ENCODE measurements at places on chromosomes 11 and 22. TPM values are rescaled to one million over a fixed set of nuclear protein-coding genes. Genes with fewer than 3 reads are reported as not detected.

- DNase-seq: no peak
These were observed 1112.0 kb upstream of the CCDC90B start for GRCh38 chr11:84398017-84398626.

DNA sequence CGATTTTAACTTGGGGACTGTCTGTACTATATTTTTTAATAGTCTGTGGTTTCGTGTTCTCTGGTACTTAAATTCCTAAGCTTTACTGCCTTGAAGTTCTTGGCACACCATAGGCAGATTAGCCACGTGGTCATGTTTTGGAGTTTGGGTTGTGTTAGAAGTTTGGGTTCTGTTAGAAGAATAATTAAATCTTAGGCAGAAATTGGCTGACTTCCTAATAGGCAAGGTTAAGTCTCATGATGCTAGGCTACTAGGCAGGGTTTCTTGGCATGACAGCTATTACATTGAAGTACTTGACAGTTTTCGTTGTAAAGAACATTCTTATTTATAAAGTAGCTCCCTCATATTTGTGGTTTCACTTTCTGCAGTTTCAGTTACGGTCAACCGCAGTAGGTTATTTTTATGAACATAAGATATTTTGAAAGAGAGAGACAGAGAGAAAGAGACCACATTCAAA lies 30.0 kb upstream of the MMP7 start:
- no peak for DNase-seq

DNA sequence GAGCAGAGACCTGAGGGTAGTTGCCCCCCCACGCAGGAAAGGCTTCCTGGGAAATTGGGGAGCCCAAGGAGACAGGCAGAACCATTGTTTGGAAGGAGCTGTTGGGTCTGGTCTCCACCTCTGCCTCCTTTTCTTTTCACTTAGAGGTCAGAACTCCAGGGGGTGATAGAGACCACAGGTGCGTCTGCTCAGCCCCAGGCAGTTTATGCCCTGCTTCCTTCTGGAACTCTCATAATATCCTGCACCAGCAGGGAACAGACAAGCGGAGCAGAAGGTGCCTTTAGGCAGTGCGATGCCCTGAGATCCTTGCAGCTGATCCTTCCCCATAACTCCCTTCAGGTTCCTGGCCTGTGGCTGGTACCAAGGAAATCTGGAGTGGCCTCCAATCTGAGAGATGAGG lies 120.2 kb downstream of the NECTIN1 start:
- no peak for DNase-seq

SORL1 gene
- 3.7 TPM for total RNA-seq

MYO18B gene
- 184 TPM for total RNA-seq

DNA sequence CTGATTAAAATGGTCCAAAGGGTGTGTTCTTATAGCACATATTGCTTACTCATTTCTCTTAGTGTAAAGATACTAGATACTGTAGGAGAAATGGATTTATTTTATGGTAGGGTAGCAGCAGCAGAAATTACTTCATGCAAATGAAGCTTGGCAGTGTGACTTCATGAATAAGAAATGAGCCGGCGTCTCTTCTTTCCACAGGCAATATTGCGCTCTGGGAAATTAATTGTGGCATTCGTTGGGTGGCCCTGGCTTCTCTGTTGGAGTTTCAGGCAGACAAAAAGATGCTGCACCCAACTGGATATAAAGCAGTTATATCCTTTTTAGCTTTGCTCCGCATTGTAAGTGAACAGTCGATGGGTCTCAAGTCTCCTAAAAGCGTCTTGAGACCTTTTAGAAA lies 211.0 kb upstream of the NAV2 start:
- no peak for DNase-seq

OR10D3 gene
- total RNA-seq: not detected

- DNase-seq: peak; percentile 31
These were observed 15.6 kb upstream of the FXYD2 start for GRCh38 chr11:117839936-117840813.

DNA sequence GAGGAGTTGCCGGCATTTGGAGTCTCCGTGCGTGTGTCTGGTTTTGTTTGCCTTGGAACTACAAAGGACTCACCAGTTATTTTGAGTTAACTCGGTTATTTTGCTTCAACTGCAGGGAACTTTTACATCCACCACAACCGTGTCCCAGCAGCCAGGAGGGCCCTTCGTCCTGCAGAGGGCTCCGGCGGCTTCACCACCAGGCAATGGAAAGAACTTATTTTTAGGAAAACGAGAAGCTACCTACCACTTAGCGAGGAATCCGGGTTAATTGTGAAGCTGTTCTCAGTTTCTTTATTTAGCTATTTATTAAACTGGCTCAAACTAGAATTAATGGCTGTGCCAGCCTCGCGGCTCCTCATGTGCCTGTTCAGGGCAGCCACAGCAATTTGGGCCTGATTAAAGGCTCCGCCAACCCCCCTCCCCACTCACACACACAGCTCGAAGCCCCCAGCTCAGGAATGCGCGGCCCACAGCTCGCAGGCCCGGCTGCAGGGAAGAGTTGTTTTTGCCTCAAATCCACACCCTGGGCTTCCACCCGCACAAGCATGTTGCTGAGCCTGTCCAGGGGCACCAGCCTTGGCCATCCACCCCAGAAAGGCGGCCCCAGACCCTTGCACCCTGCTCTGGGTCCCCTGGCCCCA lies 55.9 kb upstream of the FGF3 start:
- DNase-seq: no peak

ZNF215 gene
- total RNA-seq: 0.64 TPM

DNA sequence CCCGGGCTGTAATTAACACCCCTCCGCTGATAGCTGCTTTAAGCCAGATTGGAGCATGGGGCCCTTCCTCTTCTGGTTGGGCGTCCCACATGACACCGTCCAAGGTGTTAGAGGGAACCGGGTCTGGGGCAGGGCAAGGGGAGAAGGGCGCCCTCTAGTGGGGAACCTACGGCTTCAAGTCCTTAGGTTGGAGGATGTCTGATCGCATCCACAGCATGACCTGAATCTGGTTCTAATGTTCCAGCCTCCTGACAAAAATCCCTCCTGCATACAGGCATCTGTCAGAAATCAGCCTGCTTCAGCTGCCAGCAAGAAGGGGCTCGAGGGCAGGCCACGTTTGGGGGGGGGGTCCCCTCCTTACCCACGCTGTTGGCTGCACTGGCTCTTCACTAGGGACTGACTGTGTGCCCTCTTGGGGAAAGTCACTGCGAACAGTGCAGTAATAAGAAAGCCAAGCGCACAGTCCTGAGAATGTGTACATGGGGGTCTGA lies 94.2 kb upstream of the TBCEL start:
- peak; percentile 74 for DNase-seq

- DNase-seq: no peak
These were observed 353.1 kb upstream of the ANO5 start for GRCh38 chr11:21839796-21840195.

DNA sequence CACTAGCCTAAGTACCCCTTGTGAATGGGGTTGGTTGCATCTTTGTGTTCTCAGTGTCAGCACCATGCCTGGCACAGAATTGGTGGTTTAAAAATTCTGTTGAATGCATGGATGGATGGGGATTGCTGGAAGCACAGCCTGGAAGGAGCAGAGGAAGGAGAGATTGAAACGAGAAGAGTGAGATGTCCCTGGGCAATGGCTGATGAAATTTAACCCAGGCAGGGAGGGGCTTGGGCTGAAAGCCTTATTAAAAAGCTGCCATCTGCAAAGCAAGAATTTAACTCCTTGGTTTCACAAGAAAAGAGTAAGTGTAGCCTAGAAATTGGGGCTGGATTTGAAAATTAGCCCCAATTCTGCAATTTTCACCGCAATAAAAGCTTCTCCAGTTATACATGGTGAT lies 126.7 kb downstream of the TEAD1 start:
- no peak for DNase-seq

- DNase-seq: no peak
These were observed 19.5 kb downstream of the TAB1 start for GRCh38 chr22:39419096-39419495.

DNA sequence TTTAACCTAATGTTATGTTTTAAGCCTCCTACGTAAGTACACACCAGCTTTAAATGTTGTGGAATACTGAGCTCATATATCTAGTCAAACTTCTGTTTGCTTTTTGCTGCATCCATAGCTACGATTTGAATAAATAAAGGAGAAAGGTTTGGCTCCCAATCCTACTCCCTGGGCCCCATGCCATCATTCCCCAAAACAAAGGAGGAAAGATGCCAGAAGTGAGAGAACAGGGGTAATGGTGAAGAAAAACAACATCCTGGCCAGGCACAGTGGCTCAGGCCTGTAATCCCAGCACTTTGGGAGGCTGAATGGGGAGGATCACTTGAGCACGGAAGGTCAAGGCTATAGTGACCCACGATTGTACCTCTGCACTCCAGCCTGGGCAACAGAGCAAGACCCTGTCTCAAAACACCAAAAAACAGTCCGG lies 26.5 kb downstream of the SCGB1A1 start:
- DNase-seq: peak; percentile 85

- no peak for DNase-seq
These were observed at the start of gene P2RX3 for GRCh38 chr11:57338142-57338541. P2RX3 (plus strand) TSS chr11:57338352; CDS start chr11:57338551, 199 bp downstream.

DNA sequence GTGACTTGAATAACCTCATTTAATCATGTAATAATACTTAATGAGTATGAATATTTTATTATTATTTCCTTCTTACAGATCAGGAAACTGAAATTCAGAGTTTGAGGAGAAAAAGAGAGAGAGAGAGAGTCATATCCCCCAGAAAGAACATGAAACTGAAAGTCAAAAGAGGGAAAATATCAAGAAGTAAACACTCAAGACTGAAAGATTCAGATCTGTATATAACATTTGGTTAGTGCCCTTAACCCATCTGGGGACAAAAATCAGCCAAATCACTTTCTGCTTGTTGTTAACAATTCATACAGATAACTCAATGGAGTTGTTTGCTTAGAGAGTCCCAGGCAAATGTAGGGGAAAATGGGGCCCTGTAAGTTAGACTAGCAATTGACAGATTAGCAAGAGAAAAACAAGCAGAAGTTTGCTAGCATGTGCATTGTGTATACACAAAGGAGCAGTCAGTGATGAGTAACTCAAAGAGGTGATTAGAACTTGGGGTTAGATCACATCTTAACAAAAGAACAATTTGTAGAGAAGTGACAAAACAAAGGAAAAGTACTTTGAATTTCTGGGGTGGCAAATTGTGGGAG lies 25.9 kb upstream of the MMP13 start:
- DNase-seq: no peak

TMEM191B gene
- not detected for total RNA-seq

GRCh38 chr11:36354221-36355003 lies 58.3 kb downstream of the PRR5L start:
- no peak for DNase-seq

POTEH gene
- not detected for total RNA-seq

DNA sequence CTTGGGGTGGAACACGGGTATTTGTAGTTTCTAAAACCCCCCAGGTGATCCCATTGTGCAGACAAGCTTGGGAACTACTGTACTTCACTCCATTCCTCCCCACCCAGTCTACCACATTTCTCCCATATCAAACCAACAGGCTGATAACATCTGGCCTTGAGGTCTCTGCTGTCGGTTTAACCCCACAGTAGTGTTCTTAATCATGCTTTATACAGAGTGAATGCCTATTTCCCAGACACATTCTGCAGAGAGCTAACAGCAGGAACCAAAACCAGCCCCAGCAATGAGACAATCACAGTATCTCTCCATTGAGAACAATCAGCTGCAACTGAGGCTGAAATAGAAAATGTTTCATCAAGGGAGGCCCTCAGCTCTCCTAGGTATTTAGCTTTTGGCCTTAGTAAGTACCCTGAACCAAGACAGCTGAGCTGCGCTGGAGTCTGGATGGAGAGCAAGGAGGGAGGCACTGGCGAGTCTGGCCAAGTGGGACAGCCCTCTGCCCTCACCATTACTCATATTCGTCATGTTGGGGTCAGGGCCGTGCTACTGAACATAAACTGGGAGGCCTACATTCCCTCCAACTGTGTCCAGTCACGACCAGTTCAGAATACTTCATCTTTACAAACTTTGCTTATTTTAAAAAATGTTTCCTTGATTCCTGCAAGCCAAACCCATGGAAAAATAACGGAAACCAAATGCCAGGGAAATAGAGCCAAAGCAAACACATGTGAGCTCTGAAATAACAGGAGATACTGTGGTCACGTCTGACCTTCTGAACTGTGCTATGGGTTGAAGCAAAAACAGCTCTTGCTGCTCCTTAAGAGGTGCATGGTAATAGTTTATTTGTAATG lies 81.0 kb downstream of the CCDC34 start:
- peak; percentile 86 for DNase-seq

DNA sequence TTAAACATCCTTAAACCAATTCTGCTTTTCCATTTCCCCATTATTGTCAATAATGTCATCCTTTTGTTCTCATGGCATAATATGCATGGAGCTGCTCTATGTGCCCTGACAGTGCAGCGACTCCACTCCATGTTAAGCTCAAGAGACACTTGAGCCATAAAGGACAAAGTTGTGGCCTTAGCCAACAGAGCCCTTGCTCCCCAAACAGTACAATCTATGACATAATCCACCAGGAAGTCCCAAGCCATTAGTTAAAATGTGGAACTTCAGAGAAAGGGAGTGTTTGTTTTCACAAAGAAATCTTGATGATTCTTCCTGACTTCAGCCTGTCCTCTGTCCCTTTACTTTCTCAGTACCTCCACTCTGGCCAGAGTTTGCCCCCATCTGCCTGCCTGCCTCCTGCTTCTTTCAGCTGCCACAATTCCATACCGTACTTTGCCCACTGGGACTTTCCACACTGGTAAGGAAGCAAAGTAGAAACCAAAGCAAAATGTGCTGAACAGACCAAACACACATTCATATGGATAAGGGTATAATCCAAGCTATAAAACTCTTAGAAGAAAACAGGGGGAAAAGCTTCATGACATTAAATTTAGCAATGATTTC lies 46.3 kb upstream of the ZC3H12C start:
- DNase-seq: no peak

CCDC157 gene
- 2.1 TPM for total RNA-seq

SCGB2A2 gene
- total RNA-seq: not detected

CARD10 gene
- 10.7 TPM for total RNA-seq

GRCh38 chr11:64482588-64482987 lies 108.4 kb upstream of the SLC22A12 start:
- no peak for DNase-seq

CFAP68 gene
- total RNA-seq: 35.0 TPM

GPHA2 gene
- total RNA-seq: not detected

GRCh38 chr11:465896-466530 lies 15.9 kb downstream of the PTDSS2 start:
- peak; percentile 19 for DNase-seq

KCNA4 gene
- total RNA-seq: 2.0 TPM

DNA sequence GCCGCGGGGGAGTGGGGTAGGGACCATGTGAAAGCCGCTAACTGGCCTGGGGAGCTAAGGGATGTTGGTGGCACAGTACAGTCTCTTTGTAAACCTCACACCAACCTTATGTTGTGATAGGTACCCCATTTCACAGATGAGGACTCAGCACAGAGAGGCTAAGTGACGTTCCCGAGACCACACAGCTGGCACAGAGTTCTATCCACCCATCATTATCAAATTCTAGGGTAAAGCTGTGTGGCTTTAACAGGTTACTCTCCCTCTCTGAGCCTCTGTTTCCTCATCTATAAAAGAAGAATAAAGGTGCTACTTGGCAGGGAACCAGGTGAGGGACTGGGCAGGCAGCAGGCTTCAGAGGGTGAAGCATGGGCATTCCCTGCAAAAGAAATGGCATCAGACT lies 1.4 kb upstream of the GDPD5 start:
- no peak for DNase-seq

MUC5AC gene
- not detected for total RNA-seq
